ENCODE measurements at places on chromosomes 12 and 14.

- no peak for DNase-seq
Measured at GRCh38 chr12:4985820-4986219, 57.9 kb upstream of the KCNA5 start.

DNA sequence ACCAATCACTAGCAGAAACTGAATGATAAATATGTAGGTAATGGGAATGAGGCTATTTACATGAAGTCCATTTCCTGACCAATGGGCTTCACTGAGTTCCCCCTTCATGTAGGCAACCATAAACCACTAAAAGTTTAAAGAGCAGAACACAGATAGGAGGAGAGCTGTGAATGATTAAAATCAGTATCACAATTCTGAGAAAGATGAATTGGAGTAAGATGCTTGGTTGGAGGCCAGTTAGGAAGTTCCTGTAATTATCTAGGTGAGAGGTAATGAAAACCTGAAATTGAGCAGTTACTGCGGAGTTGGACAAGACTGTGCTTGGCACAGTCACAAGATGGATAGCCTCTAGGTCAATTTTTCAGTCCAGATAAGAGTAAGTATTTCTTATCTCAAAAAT is 56.6 kb downstream of the GALNT4 start:
- DNase-seq, result no peak

DNA sequence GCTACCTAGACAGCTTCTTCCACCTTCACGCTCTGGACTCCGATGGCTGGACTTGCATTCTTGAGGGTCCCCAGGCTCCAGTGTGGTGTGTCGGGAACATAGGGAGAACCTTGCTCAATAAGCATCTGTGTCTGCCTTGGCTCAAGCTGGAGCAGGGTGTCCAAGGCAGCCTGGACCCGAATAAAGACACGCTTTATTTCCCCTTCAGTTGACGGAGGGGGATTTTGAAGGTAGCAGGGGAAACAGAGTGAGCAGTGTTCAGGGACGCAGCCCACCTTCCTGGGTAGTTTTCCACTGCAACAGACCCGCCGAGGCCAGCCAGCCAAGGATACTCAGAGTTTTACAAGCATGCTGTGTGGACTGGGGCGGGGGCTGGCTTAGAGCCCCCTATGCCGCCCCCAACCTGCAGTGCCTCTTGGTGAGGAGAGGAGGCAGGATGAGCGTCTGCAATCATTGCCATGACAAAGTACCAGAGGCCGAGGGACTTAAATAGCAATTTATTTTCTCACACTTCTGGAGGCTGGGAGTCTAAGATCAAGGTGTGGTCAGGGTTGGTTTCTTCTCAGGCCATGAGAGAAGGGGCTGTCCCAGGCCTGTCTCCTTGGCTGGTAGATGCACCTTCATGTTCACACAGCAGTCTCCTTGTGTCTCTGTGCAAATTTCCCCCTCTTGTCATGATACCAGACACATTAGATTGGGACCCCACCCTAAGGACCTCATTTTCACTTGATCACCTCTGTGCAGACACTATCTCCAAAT is 201.2 kb downstream of the CHST11 start:
- DNase-seq, result no peak

DNA sequence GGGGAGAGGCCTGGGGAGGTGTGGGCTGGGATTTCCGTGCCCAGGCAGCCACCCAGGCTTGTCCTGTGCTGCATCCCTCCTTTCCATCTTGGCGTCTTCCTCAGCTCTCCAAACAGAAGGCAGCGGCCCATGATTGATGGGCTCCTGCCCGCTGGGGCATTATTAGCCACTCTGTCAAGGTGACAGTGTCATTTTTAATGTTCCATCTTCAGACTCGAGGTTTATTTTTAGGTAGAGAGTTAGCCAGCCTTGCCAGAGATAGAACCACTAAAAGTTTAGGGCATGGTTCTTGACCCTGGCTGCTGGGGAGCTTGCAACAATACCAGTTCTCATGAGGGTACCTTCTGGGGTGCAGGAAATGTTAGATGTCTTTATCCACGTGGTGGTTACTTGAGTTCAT is 90.1 kb downstream of the AACS start:
- no peak for DNase-seq

DNA sequence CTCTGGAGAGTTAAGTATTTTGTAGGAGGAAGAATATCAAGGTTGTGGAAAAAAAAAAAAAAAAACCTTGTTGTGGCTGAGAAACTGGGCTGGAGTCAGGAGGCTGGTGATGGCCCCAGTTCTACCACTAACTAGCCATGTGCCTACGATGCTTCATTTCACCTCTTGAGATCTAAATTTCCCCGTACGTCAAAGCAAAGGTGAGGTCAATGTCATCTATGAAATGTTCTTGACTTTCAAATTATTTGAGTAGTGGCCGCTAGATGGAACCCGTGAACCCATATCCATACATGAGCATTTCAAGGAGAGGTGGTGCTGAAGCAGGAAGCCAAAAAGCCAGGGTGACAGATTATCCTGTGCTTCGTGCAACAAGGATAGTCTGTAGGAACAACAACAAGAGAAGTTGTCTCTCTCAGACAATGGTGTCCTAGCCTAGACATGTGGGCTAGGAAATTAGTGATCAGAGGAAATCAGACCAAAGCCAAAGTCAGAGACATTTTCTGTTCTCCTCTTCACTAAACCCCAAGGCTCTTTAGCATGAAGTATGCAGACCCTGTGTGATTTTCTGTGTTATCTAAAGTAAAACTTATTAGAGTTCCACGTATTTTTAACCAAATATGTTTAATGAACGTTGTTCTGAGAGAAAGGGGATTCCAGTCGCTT is 95.5 kb upstream of the ETV6 start:
- DNase-seq, result peak; percentile 8

GRCh38 chr14:21987937-21988336 is 314.3 kb upstream of the OR4E1 start:
- no peak for DNase-seq

GRCh38 chr14:88522393-88522792 is 32.4 kb downstream of the PTPN21 start:
- no peak for DNase-seq

DNA sequence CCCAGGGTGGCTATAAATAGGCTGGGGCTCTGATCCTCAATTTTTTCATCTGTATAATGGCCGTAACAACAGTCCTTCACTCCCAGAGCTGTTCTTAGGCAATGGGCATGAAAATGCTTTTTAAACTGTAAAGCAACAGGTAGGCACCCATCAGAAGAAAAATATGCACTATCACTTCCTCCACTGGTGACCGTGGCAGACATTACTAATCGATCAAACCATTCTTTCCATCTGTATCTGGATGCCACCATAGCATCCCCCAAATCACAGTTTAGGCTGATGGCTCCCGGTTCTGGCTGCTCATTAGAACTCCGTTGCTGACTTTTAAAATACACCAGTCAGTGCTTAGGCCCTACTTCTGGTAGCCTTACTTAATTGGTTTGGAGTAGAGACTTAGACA is 11.2 kb downstream of the KRT71 start:
- no peak for DNase-seq

- DNase-seq, result no peak
Measured at GRCh38 chr12:52820521-52820920, 6.6 kb upstream of the KRT4 start.

- DNase-seq, result no peak
Measured at GRCh38 chr12:88450136-88450535, 130.1 kb downstream of the KITLG start.

- no peak for DNase-seq
Measured at GRCh38 chr12:103288016-103288415, 207.8 kb downstream of the C12orf42 start.

DNA sequence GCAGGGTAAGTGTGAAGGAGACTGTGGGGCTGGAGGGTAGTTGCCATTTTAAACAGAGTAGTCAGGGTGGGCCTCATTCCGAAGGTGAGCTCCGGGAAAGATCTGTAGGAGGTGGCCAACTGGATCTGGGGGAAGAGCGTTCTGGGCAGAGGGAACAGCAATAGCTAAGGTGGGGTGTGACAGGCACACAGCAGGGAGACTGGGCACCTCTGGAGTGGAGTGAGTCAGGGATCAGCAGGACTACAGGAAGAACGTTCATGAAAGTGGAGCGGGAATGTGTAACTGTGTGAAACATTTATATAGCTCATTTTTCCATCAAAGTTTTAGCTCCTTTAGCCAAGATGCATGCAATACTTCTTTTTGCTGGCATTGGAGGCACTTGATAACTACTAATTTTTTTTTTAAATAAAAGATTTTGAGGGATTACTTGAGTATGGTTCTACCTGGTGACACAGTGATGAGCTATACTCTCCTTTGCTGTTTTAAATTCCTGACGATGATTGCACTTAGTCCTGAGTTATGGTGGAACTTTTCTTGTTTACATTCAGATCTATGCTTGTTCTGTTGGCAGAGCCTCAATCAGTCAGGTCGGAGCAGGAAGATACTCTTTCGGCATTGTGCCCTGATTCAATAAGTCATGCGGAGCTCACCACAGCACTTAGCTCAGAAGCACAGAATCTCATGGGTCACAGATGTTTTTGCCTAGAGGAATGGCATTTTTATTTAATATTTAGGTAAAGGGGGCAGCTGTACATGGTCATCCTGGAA is 106.4 kb downstream of the WIF1 start:
- DNase-seq, result no peak

DNA sequence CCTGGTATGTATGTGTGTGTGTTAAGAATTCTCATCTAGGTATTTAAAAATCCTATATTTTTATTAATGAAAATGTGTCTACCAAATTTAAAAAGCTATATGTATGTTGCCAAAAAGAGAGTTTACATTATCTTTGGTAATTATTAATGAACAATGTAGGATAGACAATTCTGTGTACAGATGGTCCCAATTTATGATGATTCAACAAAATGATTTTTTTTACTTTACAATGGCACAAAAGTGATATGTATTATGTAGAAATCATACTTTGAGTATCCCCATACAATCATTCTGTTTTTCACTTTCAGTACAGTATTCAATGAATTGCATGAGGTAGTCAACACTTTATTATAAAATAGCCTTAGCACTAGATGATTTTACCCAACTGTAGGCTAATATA is 39.4 kb downstream of the IRAK3 start:
- DNase-seq, result no peak

- no peak for DNase-seq
Measured at GRCh38 chr12:98296462-98297079, 218.8 kb upstream of the TMPO start.

- no peak for DNase-seq
Measured at GRCh38 chr14:77290705-77291104, 19.7 kb upstream of the NGB start.

DNA sequence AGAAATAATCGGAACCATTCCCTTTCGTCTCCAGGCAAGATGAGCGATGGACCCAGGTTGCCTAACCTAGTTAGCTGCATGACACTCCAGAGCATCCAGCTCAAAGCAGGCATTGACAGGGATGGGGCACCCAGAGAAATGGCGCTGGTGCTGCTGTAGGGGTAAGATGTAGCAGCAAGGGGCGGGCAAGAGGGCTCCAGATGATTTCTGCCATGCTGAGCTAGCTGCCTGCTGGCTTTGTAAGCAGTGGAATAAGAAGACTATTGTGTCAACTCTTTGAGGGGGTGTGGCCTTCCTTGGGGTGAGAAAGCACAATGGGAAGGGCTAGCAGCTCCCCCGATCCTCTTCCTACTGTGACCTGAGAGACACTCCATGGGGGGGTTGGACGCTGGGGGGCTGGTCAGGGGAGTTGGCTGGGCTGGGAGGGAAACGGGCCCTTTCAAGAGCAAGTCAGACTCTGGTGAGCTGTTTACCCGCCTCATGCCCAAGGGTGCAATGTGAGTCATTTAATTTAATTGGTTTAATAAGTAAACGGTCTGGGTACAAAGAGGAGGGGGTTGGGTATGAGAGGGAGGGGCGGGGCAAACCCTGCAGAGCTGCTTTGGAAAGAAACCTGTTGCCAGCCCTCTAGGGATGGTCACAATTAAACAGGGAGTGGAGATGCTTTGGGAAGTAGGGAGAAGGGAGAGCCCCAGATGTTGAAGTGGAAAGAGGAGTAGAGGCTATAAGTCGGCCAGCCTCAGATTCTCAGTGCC is 50.5 kb downstream of the B4GALNT3 start:
- no peak for DNase-seq

- no peak for DNase-seq
Measured at GRCh38 chr12:119340578-119340977, 6.0 kb downstream of the CCDC60 start.
